Naive thymus-derived CD4-positive, alpha-beta T cell (primary cell): ENCODE measurements at places on chromosomes 3 and 15.

DNA sequence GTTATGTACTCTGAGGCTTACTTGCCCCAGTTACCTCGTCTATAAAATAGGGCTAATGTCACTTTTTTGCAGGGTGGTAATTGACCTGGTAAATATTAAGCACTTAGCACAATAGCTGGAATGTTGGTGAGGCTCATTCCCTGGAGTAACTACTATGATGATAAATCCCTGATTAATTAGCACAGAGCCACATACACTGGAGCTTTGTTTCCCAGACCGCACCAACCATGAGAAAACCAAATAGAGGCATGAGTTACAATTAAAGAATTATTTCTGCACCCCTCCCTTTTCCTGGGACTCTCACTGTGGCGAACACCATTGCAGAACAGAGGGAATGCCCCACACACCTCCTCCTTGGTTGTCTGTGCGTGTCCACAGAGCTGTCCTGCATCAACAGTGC, 76.6 kb upstream of the CPOX start:
- no peak for DNase-seq

DNA sequence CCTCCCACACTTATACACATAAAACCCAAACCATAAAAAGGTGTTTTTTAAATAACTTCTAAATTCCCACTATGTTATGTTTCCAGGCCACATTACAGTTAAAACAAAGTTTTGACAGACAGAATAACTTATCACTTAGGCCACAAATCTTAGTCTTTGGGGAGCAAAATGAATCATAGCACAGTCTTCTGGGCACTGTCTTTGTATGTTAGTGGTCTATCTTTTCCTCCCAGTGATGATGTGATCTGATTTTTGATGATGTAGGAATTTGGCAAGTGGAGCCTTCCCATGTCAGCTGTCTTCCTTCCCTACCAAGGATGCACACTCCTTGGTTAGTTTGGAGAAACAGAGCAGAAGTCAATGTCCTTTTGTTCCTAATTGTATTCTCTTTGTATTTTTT, 67.3 kb downstream of the THSD4 start:
- no peak for DNase-seq

GRCh38 chr3:124078953-124079911, 87.3 kb upstream of the ROPN1 start:
- DNase-seq, result no peak

DNA sequence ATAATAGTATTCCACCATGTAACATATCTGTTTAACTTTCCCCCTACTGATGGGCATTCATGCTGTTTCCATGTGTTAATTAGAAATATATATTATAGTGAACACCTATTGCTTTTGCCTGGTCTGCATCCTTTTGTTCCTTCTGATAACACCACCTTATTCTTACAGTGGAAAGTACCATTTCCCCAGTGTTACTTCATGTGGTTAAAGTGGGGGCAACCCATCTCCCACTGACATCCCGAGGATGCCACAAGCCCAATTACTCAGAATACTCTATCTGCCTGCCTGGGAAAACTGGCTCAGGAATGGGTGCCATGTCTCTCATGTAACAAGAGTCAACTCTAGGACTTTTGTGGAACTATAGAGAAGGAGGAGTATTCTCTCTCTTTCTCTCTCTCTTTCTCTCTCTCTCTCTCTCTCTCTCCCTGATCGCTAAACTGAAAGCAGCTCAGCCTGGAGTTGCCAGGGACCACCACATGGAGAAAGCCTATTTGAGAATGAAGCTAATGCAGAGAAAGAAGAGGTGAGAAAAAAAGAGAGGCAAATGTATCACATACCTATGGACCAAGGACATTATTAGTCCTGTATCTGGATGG, 66.4 kb upstream of the PPIB start:
- no peak for DNase-seq

DNA sequence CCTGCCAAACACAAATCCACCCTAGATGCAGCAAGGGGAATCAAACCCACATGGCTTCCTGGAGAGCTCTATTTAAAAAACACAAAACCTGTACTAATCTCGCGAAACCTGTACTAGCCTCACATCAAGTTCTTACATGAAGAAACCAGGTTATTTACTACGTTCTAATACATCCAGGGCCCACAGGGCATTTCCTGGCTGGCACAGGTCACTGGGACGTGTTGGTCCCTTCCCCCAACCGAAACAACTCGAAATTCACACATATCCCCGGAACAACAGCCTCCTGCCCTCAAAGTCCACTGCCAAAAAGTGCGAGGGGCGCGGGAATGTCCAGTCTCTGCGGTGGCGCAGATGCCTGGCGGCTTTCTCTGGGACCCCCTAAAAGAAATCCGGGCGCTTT, 955 bp downstream of the CDCP1 start:
- no peak for DNase-seq

DNA sequence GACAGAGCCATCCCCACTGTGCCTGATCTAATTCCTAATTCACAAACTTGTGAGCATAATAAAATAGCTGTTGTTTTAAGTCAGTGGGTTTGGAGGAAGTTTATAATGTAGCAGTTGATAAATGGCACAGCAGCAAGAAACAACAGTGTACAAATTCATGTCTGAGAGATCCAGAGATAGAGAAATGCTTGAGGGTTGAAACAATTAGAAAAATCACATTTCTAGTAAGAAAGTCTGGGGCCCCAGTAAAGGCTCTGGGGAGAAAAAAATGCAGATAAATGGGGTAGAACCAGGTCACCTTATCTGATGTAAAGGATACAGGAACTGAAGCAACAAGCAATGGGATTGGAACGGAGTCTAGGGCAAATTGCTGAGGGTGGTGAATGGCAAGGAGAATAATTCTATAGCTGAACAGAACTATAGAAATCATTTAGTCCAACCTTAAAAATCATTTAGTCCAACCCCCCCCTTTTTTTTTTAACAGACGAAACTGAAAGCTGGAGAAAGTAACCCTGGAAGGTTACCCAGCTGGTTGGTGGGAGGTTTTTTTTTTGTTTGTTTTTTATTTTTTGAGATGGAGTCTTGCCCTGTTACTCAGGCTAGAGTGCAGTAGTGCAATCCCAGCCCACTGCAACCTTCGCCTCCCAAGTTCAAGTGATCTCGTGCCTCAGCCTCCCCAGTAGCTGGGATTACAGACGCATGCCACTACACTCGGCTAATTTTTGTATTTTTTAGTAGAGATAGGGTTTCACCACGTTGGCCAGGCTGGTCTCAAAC, 14.3 kb upstream of the SHQ1 start:
- no peak for DNase-seq

GRCh38 chr3:17122758-17123157, 238.0 kb downstream of the PLCL2 start:
- DNase-seq, result no peak

- no peak for DNase-seq
Measured at GRCh38 chr15:73683777-73684580, at the start of gene CD276. Gene CD276, plus strand, starts transcription at chr15:73684383. Its CDS starts 15,257 bp downstream, at chr15:73699640.

DNA sequence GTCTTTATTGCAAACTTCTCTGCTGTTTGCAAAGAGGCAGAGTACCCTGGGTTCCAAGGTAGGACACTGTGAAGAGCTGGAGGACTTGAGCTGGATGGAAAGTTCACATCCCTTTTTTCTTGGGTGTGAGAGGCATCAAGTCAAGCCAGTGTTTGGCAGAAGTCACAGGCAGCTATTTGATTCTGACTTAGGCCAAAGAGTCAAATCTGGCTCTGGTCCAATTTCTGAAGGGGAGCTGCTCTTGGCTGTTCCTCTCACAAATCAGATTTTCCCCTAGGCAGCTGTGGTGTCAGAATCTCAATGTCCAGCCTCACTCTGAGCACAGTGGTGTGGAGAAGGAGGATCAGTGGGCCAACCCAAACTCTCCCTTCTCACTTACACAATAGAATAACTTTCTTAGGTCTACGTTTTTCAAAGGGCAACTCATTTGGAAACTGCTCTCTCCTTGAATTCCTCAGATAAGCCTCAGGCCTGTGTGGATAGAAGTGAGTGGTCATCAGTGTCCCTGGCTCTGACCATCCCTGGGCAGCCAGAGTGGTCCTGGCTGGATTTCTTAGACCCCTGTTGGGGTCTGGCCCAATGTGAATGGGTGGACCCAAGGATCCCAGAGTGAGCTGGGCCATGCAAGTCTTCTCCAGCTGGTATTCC, 18.2 kb upstream of the AMOTL2 start:
- DNase-seq, result no peak

DNA sequence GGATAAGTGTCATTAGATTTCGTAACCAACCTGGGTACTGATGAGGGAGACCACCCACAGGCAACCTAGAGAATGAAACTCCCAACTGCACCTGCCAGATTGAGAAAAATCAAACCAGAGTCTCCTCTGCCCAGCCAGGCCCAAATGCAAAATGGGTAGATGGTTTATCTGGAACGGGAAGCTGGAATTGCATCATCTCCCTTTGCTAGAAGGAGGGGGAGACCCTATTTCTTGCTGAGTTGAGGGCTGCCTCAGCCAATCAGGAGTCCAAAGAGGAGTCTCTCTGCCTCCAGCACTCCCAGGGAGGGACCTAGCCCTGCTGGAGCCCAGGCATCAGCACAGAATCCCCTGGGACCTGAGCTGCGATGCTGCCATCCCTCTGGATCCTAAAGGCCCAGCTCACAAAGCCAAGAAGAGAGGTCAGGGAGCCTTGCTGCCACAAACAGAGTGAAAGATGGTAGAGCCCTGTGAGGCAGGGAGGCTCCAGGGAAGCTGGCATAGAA, 8.1 kb downstream of the RMDN3 start:
- no peak for DNase-seq

- peak; percentile 85 for DNase-seq
Measured at GRCh38 chr15:82809308-82810060, at the start of gene WHAMM. Gene WHAMM, plus strand, starts transcription at chr15:82809628. Its CDS starts 99 bp downstream, at chr15:82809727.

GRCh38 chr15:40471808-40472150, 995 bp downstream of the CHST14 start:
- DNase-seq, result peak; percentile 36

DNA sequence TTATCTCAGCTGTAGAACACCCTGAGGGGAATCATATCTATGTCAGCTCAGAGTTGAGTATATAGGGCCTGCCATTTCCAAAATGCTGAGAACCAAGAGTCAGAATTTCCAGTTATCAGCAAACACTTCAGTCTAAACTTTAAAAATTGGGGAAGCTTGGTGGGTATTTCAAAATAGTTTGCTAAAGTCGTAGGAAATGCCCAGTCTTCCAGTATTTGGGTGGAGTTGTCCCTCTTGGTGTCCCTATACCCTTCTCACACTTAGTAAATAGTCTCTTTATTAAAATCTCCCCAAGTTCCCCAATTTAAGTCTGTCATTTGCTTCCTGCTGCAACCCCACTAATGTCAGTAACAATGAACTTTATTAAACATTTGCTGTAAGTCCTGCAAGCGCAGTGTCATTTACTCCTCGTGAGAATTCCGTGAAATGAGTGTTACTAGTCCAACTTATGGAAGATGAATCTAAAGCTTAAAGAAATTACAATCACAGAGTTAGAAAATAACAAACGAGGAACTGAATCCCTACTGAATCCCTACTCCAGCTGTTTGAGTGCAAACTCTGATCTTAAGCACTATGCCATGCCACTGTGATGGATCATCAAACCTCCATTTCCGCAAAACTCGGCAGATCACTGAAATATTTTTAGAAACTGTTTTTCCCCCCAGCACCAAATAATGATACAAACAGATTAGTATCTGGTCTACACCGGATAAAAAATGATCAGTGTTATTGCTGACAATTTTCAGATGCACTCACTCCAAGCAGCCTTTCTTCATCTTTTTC, 341.7 kb upstream of the PROK2 start:
- DNase-seq, result no peak

GRCh38 chr15:29682781-29683180, 139.5 kb downstream of the TJP1 start:
- DNase-seq, result no peak

GRCh38 chr15:60762638-60763037, 283.7 kb upstream of the ICE2 start:
- DNase-seq, result no peak
